ENCODE measurements at places on chromosomes 1 and 21.

- DNase-seq, result no peak
These were observed 109.6 kb downstream of the PRDM2 start for GRCh38 chr1:13809461-13810159.

DNA sequence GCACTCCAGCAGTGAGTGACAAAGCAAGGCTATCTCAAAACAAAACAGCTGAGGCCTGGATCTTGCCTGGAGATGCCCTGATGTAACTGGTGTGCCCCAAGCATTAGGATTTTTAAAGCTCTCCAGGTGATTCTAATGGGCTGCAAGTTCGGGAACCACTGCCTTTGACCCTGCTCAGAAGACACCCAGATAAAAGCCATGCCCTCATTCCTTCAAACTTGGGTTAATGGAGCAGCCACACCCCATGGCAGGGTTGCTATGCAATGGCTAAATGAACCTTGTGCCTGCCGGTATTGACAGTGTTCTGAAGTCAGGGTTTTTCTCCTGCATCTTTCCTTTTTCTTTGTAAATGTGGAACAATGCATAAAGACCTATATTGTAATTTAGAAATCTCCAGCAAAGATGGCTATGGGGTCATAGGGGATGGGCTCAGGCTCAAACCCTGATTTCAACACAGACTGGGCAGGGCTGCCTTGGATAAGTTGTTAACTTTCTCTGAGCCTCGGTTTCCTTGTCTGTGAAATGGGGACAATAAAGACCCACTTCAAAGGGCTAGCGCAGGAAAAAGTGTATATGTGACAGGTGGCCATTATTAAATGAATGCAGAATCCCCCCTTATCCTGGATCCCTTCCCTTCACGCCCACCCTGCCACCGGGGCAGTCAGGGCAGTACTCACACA is 453 bp downstream of the TFF3 start:
- no peak for DNase-seq

- no peak for DNase-seq
These were observed 45.1 kb downstream of the GRIK3 start for GRCh38 chr1:36989241-36989640.

GRCh38 chr1:100542285-100542684 is 4.3 kb downstream of the GPR88 start:
- no peak for DNase-seq

DNA sequence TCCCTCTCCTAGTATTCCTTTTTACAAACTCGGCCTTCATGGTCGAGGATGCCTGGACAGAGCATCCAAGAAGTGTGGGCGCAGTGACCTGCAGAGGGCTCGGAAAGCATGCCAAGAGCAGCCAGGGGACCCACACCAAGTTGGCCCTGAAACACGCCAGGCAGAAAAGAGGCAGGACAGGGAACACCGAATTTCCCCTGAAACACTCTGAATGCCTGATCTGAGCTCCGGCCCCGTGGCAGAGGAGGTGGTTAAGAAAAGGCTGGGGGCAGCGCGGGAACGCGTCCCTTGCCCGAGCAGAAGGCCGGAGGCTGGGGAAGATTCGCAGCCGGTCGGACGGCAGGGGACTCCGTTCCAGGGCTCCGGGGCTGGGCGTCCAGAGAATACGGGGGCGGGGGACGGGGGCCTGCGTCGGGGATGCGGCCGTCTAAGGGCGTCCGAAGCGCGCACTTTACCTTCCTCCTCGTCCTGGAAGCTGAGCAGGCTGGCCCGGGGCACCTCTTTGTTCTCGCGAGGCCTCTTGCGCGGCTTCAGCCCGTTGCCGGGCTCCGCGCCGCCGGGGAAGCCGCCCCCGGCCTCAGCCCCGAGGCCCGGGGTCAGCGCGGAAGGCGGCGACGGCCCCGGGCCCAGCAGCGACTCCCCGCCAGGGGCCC is 558 bp downstream of the PAXBP1 start:
- DNase-seq, result peak; percentile 18

DNA sequence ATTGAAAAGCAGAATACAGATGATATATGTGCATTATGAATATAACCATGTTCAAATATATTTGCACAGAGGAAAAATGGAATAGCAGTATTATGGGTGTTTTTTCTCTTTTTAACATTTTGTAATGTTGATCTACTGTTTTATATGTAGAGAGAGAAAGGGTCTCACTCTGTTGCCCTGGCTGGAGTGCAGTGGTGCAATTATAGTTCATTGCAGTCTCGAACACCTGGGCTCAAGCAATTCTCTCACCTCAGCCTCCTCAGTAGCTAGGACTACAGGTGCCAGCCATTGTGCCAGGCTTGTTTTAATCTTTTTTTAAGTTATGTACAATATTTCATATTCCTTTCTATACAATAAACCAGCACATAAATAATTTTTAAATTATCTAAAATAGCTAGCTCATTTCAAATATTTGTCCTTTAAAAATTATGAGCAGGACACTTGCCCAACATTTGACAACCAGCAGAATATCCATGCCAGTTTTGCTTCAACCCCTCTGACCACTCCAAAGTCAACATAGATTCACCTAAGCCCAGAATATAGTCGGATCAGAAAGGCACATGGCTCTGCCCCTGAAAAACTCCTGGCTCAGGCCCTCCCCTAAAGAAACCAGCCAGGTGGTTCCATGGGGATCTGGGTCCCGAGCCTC is 29.8 kb downstream of the ZNF281 start:
- no peak for DNase-seq
